Stimulated activated CD4-positive, alpha-beta T cell treated with anti-CD3 and anti-CD28 coated beads, Interleukin-15, amount 100 ng/mL, for 1 hour (primary cell): ENCODE measurements at places on chromosomes 5 and 9.

DNA sequence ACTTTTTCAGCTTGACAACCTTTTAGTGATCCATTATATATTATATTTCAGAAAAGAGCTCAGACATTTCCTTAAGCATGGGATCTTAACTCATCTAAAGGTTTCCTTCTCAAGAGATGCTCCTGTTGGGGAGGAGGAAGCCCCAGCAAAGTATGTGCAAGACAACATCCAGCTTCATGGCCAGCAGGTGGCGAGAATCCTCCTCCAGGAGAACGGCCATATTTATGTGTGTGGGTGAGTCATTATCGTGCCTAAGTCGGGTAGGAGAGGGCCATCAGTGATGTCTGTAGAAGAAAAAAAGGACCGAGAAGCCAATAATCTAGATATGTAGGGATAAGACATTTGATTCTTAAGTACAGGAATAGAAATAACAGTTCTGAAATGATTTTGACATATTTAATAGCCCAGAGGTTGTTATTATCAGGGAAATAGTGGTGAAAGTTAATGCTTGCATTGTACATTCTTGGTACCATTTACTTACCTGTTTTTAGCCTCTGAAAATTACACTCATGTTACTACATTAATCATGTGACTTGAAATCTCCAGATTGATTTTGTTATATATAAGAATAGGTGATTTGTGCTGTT is 28.2 kb downstream of the MTRR start:
- DNase-seq: no peak

DNA sequence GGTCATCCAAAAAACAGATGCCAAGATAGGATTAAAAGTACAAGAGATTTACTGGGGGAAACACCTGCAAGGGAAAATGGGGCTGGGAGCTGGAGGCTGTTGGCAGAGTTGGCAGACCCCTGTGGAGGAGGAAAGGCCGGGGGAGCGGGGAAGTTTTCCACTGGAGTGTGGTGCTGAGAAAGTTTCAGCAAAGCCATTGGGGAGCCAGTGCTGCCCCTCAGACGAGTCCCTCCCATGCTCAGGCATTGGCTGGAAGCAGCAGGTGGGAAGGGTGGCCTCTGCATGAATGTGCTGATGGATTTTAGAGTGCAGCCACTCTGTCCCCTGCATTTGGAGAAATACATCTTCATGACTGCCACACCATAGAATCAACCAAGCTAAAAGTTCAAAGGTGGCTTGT is 52.8 kb downstream of the TTC1 start:
- DNase-seq: no peak

DNA sequence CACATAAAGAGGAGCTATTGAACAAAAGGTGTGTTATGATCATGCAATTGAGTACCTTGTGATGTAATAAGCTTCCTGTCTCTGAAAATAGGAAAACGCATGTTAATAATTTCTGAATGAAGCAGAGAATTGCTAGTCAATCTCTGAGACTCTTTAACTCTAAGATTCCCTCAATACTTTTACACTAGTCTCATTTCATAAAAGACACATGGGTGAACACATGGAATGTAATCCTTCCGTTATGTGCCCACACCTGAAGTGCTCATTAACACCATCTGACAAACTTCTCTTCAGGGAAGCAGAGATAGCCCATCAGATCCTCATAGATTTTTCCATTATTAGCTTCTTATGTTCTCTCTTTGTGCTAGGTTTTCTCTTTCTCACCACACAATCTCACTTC is 182.4 kb downstream of the TLR4 start:
- DNase-seq: no peak

DNA sequence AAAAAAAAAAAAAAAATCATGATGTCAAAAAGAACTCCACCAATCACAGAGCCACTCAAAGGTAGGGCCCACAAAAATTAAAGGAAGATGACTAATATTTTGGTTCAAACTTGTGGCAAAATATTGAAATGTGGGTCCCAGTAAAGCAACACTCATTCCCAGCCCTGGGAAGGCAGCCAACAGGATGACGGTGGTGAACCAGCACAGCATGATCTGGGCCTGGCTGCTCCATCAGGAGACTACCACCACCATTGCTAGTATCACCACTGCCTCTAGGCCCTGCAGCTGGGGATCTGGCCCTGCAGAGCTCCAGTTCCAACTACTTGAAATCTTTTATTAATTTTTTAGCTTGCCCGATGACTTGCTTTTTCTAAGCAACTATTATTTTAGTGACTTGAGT is 206.8 kb upstream of the ITGA1 start:
- DNase-seq: no peak

DNA sequence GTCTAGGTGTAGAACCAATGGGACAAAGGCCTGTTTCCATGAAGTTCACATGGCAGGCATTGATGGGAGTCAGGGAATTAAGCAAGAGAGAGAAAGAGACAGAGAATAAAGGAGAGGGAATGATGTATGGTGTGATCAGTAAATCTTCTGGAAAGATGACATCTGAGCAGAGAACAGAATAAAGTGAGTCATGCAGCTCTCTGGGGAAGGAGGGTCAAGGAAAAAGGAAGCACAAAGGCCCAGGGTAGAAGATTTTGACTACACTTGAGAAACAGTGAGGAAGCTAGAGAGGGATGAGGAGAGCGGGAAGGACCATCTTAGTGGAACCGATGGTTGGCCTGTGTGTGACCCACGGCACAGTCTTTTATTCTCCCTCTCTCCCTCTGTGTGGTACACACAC is 425.9 kb downstream of the SPOCK1 start:
- no peak for DNase-seq

DNA sequence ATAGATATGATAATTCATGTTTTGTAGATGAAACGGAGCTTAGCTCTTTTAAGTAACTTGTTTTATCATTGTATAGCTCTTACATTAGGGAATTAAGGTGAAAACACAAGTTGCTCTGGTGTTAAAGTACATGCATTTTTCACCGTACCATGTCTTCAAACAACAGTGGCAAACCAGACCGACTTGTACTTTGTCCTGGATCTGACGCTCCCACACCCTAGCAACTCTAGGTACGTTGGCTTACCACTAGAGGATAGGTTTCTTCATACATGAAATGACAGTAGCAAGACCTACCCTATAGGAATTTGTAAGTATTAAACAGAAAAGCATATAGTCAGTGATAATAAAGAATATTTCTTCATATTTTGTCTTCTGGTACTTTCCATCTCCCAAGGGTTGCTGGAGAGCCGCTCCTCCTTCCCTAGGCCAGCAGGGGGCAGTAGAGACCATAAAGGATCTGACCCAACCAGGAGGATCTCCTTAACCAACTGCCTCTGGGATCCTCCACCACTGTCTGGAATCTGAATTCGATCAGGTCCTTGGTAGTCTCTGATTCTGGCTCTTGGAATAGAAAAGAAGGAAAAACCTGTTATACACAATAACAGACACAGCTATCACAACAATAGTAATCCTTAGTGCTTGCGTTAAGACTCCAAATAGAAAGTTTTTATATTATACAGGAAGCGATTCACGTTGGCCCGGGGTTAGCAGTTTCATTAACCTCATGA is 136.7 kb downstream of the CAVIN4 start:
- DNase-seq: no peak
